Esophagus squamous epithelium (tissue), 5 donors: ENCODE measurements at places on chromosomes 7 and 10.

DNA sequence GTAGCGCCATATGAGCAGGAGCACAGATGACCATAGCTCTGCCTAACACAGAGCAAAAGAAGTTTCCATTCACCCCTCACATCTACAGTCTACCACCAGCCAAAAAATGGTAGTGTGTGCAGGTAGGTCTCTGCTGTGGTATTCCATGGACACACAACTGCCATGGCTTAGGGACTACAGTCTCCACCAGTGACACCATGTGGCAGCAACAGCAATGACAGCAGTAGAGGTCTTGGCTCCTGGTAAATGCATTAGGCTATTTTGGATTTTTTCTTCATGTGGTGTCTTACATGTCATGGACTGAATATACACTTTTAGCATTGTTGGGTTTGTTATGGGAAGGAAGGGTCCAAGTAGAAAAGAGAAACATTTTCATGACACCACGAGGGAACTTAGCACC lies 70.1 kb upstream of the CABCOCO1 start:
- DNase-seq = no peak

DNA sequence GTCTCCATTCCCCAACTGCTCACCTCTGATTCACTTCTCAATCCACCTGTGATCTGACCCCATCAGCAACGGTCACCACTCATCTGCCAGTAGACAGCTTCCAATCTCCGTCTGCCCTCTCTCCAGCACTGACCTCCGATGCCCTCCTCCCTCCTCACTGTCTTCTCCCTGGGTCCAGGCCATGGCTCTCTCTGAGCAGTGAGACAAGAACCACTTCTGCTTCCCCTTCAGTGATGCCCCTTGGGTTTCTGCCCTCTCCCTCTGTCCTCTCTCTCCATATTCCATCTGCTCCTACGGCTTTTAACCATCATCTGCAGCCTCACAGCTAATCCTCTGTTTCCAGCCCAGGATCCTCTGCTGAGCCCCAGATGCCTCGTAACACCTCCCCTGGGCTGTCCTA lies 55.5 kb upstream of the OPALIN start:
- no peak for DNase-seq

GRCh38 chr10:126533644-126534043 lies 136.8 kb downstream of the C10orf90 start:
- DNase-seq = no peak

DNA sequence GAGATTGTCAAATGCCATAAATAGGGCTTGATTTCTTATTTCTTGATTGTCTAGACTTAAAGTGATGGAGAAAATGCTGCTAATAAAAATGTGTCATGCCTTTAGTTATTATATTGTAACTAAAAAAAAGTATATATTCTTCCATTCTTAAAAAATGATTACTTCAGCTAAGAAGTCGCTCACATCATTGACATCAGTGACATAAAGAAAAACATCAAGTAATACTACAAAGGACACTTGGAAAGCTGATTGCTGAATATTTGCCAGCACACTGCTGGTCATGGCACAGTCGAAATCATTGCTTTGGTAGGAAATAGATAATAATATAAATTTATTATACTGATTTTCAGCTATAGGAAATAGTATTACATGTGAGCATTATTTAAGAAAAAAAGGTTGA lies 62.6 kb downstream of the LOXL4 start:
- no peak for DNase-seq

- DNase-seq = no peak
Observed at GRCh38 chr7:6237011-6237410, 35.4 kb downstream of the CYTH3 start.

- DNase-seq = no peak
Observed at GRCh38 chr10:4882704-4883078, 56.7 kb downstream of the AKR1E2 start.

DNA sequence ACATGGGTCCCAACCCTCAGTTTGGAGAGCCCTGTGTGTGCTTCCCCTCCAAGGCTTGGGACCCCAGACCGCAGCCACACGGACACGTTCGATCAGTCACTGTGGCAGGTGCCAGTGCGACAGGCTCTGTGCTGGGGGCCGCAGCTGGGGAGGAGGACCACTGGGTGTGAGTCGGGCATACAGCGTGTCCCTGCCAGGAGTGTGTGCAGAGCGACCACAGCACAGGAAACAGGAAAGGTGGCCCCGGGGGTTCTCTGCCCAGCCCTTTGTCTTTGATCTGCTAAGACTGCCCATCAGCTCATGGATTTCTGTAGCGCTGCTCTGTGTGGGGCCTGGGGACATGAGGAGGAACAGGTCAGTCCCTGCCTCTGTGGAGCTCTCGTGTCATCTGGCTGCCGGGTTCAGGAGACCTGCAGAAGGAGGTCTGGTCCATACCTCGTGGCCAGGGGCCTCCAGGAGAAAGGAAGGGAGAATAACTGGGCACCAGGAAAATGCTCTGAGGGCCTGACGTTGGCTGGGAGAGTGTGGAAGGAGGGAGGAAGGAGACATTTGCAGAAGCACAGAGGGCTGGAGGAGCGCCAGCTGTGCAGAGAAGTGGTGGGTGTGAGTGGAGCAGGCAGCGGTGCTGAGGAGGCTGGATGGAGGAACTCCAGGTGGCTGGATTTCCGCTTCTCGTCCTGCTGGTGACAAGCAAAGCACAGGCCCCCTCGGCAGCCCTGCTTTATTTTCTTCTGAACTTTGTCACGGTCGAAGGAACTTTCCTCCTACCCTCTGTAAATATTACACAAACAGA lies 4.1 kb downstream of the NUDT1 start:
- no peak for DNase-seq

DNA sequence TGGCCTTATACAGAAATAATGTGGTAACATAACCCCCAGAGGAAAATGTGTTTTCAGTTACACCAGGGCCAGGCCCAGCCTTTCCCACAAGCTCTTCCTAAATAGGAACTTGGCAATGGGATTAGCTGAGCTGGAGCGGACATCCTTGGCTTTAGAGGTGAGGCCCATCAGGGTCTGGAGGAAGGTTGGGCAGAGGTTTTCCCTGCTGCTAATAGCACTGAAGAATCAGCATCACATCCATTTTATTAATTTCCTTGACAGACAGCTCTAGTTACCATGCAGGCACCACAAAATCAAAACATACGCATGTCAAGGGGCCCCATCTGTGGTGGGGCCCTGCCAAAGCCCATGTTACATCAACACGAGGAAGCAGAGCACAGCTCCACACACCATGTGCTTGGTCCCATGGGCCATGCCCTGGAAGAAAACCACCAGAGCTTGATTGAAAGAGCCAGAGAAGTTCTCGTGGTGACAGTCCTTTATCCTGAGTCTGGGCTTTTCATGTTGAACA lies 566.6 kb downstream of the KCNMA1 start:
- DNase-seq = no peak

DNA sequence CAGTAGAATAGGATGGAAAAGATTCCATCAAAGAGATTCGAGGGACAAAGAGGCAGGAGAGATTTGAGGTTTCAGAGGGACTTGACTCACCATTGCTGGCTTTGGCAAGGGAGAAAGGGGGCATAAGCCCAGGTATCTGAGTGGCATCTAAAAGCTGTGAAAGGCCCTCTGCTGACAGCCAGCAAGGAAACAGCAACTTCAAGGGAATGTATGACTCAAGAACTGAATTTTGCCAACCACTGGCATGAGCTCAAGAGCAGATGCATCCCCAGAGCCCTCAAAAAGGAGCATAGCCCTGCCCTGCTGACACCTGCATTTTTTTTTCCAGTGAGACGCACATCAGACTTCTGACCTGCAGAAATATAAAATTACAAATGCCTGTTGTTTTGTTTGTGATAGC lies 19.6 kb upstream of the ADAM12 start:
- no peak for DNase-seq

- DNase-seq = no peak
Observed at GRCh38 chr10:117071286-117072050, 66.5 kb upstream of the SHTN1 start.

- DNase-seq = no peak
Observed at GRCh38 chr10:122515022-122515424, 45.5 kb upstream of the DMBT1 start.

GRCh38 chr10:132421847-132422751 lies 25.1 kb downstream of the PWWP2B start:
- no peak for DNase-seq

- no peak for DNase-seq
Observed at GRCh38 chr7:92095380-92095779, 38.9 kb downstream of the CYP51A1 start.

DNA sequence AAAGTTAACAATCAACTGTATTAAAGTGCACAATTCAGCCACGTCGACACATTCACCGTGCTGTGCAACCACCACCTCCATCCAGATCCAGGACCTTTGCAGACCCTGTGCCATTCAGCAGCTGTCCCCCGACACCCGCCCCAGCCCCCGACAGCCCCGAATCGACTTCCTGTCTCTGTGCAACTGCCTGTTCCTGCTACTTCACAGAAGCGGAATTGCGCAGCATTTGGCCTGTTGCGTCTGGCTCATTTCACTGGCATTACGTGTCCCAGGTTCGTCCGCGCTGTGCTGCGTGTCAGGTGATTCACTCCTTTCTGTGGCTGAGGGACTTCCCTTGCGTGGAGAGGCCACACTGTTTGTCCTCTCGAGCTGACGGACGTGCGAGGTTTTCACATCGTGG lies 33.2 kb upstream of the DNAAF5 start:
- no peak for DNase-seq

- DNase-seq = no peak
Observed at GRCh38 chr10:61318429-61318828, 134.8 kb downstream of the TMEM26 start.

GRCh38 chr7:12738665-12739064 lies 51.2 kb downstream of the ARL4A start:
- no peak for DNase-seq

DNA sequence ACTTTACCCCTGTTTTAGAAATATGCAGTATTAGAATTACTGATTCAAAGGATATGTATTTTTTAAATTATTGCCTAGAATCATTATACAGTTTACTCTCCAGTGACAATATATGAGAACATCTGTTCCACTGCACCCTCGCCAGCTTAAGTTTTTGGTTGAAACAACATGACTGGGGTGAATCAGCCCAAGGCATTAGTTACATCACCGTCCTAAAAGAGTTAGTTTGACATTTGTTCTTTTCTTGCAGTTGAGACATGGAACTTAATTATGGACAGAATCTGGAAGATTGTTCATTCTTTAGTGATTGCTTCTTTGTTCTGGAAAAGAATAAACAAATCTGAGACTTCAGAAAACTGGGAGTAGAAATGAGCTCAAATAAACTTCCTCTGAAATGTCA lies 167.3 kb upstream of the DKK1 start:
- no peak for DNase-seq

DNA sequence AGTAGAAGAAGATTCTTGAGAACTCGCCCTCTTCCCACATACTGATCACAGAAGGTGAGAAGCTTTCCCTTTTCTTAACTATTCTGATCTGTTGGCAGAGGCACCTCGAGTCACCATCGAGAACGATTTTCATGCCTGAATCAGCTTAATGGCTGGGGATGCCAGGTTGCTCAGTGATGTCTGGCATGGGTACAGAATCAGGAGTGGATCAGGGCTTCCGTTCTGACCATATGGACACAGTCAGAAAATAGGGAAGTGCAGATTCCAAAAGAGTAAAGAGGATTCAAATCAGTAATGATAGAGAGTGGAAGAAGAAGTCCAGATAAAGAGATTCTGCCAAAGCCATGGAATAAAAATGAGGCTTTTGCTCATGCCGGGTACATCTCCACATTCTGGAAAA lies 52.0 kb upstream of the GRB10 start:
- DNase-seq = no peak
